ENCODE measurements at places on chromosomes 16 and 17.

GRCh38 chr17:35313875-35314409 lies 59.5 kb downstream of the SLFN11 start:
- DNase-seq: no peak

- DNase-seq: no peak
These were observed 9.0 kb downstream of the NTHL1 start for GRCh38 chr16:2038382-2039231.

DNA sequence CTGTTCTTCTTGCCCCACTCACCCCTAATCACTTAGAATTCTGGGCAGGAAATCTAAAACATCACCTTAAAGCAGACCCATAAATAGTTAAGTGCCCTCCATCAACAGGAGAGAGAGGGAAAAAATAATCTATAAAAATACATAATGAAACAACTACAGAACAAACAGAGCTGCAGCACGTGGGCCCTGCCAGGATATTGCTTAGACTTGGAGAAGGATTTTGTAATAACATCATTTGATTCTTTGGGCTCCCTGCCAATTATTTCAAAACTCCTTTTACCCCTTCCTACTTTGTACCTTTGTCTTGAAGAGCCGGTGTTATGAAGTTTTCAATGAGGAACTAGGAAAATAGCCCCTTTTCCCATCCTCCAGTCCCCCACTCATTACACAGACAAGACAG lies 130.6 kb upstream of the TOX3 start:
- no peak for DNase-seq

DNA sequence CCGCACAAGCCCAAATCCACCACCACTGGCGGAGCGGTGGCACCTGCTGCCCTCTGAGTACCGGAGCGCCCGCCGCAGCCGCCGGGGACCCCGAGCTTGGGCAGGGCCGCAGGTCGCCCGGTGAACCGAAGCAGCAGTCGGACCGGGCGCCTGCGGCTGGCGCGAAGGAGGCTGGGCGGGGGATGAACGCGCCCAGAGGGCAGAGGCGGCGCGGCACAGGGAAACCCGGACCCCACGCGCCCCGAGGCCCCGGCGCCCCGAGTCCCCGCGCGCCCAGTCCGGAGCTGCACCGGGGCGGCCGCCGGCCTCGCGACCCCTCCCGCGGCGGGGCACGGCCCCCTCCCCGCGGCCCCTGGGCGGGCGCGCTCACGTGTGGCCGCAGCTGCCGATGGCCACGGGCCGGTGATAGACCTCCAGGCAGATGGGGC lies 393 bp downstream of the RNF166 start:
- DNase-seq: no peak

- DNase-seq: no peak
These were observed 183.9 kb upstream of the HSBP1 start for GRCh38 chr16:83623892-83624291.

GRCh38 chr17:75639327-75639726 lies 6.1 kb downstream of the SMIM5 start:
- DNase-seq: no peak

- no peak for DNase-seq
These were observed 473.9 kb downstream of the CDH13 start for GRCh38 chr16:83100679-83101078.

GRCh38 chr16:1779741-1780676 lies 2.4 kb downstream of the SPSB3 start:
- no peak for DNase-seq
